NCI-H524 (cell line): ENCODE measurements at places on chromosomes 2 and 18.

DNA sequence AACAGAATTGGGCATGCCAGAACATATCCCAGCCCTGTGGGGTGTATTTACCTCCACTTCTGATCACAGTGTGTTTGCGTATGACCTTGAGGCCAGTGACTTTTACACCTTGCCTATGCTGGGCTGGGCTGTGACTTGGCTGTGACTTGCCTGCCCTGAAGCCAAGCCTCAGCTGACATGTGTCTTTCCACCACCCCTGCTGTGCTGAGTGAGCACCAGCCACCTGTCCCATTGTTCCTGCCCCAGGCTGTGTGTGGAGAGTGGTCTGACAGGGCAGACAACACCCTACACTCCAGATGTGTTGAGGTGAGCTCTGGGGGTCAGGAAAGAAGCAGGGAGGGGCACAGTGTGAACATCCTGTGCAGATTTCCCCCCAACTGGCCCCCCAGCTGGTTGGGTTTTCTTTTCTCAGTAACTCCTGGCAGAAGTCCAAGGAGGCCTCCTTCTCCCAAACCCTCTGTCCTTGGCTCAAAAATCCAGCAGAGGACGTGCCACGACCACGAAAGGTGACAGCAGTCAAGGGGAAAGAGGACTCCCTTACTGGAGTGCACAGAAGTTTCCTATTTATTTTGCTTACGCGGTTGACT, 5.1 kb upstream of the STEAP3 start:
- DNase-seq, result peak; percentile 94

- DNase-seq, result peak; percentile 17
Observed at GRCh38 chr2:237205043-237205541, 119.4 kb downstream of the COPS8 start.

- no peak for DNase-seq
Observed at GRCh38 chr2:41878716-41879234, 169.0 kb upstream of the PKDCC start.

DNA sequence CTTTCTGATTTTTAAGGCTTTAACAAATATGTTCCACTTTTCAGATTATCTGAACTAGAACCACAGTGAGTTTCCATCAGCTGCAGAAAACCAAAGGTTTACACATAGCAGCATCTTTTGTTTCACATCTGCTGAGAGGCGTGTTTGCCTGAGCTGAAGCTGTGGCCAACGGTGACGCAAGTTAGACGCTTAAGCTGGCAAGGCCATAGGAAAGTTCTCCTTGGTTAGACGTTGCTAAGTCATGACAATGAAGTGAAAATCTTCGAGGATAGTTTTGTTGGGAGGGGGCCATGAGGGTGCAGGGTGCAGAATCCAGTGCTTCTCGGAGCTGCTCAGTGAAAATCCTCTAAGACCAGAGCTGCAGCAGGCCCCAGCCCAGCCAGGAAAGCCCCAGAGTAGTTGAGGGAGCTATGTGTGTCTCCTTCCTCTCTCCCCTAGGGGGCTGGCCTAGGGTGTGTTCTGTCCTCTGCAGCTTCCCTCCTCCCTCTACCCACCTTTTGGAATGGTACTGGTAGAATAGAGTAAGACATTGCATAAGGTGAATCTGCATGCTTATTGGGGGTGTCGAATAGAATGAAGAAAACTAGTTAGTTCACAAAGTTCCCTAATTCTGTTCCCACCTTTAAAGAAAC, 105.4 kb downstream of the FHOD3 start:
- DNase-seq, result no peak

- no peak for DNase-seq
Observed at GRCh38 chr18:22676423-22676822, 256.7 kb upstream of the RBBP8 start.

GRCh38 chr2:240637116-240637900, 12.0 kb downstream of the GPR35 start:
- no peak for DNase-seq

GRCh38 chr2:58064086-58064485, 17.5 kb downstream of the VRK2 start:
- DNase-seq, result no peak

- DNase-seq, result no peak
Observed at GRCh38 chr2:58612973-58613372, 371.8 kb upstream of the FANCL start.

DNA sequence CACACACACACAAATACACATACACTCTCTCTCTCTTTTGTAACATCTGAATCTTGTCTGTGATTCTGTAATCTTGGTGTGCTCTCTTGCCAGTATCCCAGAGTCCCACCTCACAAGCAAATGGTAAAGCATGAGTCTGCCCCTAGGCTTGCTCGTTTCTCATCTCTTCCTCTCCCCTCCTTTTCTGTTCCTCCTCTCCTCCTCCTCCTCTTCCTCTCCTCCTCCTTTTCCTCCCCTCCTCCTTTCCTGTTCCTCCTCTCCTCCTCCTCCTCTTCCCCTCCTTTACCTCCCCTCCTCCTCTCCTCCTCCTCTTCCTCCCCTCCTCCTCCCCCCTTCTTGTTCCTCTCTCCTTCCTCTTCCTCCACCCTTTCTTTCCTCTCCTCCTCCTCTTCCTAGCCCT, 59.0 kb downstream of the TNFRSF11A start:
- DNase-seq, result no peak

DNA sequence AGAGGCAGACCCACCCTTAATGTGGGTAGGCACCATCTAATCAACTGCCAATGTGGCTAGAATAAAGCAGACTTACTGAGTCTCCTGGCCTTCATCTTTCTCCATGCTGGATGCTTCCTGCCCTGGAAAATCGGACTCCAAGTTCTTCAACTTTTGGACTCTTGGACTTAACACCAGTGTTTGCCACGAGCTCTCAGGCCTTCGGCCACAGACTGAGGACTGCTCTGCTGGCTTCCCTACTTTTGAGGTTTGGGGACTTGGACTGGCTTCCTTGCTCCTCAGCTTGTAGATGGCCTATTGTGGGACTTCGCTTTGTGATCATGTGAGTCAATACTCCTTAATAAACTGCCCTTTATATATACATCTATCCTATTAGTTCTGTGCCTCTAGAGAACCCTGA, 21.9 kb downstream of the ST8SIA5 start:
- no peak for DNase-seq

- no peak for DNase-seq
Observed at GRCh38 chr18:57320603-57321002, 31.8 kb upstream of the ST8SIA3 start.

DNA sequence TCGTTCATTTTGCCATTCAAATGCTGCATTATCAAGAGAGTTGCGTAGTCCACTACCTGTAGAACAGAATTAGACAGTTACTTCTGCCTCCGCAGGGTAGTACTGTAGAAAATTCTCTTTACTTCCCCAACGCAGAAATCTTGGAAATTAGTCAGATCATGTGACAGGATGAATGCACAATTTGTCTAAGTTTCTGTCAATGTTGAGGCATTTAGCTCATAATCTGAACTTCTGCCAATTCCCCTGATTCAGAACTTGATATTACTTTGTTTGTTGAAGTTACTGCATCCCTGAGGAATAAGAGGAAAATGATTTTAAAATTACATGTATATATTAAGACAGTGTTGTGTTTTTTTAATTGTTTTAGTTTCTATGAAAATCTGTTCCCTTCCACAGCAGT, 83.4 kb downstream of the TTC27 start:
- DNase-seq, result no peak

GRCh38 chr18:39448942-39449341, 1883.3 kb upstream of the CELF4 start:
- DNase-seq, result no peak

GRCh38 chr18:35344736-35345459, 678 bp upstream of the ZNF24 start:
- peak; percentile 37 for DNase-seq

- DNase-seq, result no peak
Observed at GRCh38 chr2:113291191-113291590, 12.5 kb upstream of the PAX8 start.

GRCh38 chr18:68148863-68149262, 566.0 kb downstream of the TMX3 start:
- no peak for DNase-seq

DNA sequence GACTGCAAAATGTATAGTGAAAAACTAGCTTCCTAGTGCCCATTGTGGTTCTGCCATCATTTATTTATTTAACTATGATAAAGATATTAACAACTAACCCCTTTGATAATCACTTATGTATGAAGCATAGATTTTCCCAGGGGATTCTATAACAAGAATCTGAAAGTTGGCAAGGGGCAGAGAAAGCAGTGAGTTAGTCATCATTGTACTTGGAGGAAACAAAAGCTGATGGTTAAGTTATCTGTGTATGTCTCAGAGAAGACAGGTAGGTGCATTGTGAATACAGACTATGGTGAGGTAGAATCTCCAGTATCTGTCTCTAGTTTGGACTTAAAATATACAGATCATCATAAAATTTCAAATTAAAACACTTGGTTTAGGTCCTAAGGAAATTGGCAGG, 2159.1 kb upstream of the CELF4 start:
- no peak for DNase-seq

GRCh38 chr18:9239720-9240119, 94.9 kb upstream of the TWSG1 start:
- no peak for DNase-seq

DNA sequence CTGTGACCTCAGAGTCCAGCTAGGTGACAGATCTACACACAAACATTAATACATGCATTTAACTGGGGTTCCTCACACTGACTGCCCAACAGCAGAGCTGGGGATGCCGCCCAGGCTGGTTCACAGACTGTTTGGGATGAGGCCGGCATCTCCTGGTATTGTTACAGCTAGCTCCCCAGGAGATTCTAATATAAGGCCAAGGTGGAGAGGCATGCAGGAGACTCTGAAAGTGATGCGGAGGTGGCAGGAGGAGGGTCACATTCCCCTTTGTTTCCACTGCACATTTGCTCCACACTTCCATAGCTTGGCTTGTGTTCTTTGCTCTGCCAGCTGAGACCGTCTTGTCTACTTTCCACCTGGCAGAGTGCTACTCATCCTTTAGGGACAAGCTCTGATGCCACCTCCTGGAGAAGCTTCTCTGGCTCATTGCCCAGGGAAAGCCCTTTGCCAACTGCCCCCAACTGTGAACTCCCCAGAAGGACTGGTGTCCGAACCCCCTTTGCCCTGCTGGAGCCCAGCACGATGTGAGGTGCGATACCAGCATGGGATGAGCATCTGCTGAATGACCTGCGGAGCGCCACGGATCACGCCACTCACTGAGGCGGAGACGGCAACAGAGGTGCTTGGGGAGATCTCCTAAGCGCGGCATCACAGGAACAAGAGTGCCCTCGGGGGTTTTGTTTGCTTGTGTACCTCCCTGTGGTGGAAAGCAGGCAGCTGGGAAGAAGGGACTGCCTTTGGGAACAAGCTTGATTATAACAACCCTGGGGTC, 88.8 kb downstream of the UXS1 start:
- DNase-seq, result no peak

GRCh38 chr2:121084130-121084680, 200.8 kb downstream of the TFCP2L1 start:
- peak; percentile 17 for DNase-seq

- no peak for DNase-seq
Observed at GRCh38 chr2:207697411-207697810, 14.0 kb upstream of the CCNYL1 start.

- no peak for DNase-seq
Observed at GRCh38 chr2:240704651-240705050, 13.0 kb downstream of the AQP12A start.

DNA sequence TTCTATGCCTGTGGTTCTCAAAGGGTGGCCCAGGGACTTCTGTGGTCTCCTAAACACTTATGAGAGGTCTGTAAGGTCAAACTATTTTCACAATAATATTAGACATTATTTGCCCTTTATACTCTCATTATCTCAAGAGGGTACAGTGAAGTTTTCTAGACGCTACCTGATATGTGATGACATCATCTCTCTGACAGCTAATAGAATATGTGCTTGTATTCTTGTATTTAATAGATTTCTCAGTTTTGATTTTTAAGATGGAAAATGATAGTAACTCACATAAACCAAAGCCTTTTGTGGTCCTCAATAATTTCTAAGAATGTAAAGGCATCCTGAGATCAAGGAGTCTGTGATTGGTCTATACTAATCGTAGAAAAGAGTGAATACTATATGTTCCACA, 265.1 kb downstream of the ZNF521 start:
- DNase-seq, result no peak

GRCh38 chr2:64317707-64318475, 136.1 kb upstream of the LGALSL start:
- DNase-seq, result no peak

DNA sequence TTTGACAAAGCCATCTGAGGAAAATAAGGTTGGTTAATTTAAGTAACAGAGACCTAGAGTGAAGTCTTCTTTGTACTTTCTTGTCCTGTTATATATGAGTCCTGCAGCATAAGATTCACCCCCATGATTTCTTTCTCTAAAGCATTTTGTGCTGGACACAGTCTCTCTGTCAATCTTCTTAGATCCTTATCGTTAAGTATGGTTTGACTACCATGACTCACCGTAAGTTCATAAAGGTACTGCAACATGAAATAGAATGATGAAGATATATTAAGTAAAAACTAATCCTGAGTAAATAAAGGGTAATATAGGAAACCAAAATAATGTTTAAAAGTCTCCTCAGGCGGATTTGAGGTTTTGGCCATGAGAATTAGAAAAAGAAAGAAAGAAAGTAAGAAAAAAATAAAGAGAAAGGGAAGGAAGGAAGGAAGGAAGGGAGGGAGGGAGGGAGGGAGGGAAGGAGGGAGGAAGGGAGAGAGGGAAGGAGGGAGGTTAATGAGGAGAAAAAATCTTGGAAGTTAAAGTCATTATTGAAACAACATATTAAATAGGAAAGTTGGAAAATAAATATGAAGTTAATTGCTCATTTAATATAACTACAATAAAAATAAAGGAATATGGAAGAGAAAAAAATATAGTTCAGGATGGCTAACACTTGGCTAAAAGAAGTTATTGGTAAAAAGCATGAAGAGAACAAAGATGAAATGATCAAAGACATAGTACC, 980.3 kb upstream of the CDH2 start:
- DNase-seq, result no peak
